NCI-H510A (cell line): ENCODE measurements at places on chromosomes 3 and 15.

- DNase-seq = no peak
Measured at GRCh38 chr3:183491923-183492848, 63.3 kb downstream of the KLHL6 start.

DNA sequence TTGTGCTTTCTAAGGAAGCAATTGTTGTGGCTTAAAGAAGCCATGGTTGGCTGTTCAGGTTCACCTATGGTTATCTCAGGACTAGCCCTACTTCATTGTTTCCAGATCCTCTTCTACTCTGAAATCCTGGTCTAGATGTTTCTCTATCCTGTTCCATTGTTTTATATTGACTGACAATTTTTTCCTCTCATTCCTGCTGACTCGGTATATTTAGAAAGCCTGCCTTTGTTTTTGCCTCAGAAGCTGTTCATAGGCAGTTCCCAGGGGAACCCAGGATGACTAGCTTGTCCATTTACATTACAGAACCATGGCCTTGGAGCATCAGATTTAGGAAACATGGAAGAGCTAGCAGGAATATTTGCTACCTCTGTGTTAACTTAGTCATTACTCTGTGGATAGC is 64.0 kb downstream of the SLC9C1 start:
- DNase-seq = no peak

DNA sequence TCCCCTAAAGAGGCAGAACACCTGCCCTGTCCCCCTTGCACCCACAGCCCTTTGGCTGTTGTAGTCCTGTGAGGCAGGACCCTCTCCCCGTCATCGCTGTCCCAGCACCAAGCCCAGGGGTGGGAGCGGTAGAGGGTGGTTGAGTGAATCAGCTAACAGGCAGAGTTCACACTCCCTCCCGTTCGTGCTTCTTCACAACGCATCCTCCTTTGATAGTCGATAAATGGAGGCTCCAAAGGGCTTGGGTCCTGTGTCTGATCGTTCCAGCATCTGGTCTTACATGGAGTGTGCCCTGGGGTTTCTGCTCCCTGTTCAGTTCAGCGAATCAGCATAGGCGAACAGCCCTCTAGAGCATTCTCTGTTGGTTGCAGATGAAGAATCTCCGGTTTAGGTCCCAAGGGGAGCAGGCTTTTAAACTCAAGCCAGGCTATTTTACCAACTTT is 820 bp upstream of the HMCES start:
- DNase-seq = no peak

DNA sequence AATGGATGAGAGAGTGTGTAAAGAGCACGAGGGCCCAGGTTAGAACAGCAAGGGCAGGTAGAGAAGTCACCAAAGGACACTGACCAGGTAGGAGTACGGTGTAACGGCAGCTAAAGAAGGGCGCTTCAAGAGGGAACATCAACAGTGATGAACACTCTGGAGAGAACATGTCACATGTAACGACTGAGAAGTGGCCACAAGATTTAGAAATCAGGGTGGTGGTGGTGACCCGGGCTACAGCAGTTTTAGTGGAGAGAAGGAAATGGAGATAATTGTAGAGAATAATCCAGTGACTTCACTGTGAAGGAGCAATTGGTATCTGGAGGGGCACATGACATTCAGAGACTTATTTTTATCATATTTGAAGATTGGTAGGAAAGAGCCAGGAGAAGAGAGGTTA is 1.2 kb upstream of the C15orf40 start:
- no peak for DNase-seq

DNA sequence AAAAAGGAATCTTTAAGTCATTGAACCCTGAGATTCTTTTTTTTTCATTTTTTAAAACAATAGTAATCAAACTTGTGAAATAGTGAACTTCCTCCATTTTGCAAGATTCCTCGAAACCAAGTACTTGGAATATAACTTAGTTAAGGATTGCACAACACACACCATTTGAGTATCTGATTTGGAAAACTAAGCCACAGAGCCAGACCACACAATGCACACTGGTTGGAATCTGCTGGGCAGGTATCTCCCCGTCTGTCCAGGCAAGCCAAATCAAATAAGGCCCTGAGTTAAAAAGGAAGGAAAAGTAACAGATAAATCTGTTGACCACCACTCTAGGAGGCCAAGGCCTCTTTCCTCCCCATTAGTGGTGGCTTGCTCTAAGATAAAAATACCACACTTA is 177.5 kb upstream of the ICE2 start:
- no peak for DNase-seq

DNA sequence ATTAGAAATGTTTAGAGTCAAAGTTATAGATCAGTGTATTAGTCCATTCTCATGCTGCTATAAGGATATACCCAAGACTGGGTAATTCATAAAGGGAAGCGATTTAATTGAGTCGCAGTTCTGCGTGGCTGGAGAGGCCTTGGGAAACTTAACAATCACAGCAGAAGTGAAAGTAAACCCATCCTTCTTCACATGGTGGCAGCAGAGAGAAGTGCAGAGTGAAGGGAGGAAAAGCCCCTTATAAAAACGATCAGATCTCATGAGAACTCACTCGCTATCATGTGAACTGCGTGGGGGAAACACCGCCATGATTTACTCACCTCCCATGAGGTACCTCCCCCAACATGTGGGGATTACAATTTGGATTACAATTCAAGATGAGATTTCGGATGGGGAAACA is 871.5 kb downstream of the DIPK2A start:
- no peak for DNase-seq

- DNase-seq = no peak
Measured at GRCh38 chr3:141578202-141578973, 91.6 kb downstream of the RASA2 start.

DNA sequence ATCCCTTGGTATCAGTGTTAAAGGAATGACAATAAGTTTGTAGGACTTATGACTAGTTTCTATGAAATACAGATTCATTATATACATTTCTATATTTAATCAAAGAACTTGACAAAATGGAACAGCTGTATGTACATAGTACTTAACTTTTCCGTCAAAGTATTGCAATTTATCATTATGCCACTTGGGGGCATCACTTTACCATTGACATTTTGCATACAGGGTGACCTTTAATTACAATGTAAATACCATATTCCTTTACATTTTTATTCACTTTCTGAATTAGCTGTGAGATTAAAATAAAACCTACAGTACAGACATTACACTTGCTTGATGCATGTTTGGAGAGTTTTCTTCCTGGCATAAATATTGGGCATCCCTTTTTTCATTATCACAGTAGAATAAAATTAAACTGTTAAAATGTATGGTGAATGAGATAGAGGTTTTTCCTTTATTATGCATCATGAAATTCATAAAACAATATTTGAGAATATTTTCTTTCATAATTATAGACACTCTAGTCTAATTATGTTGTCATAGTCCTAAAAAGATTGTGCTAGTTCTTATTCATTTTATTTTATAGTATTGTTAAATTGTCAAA is 6.9 kb downstream of the NEK11 start:
- DNase-seq = no peak

DNA sequence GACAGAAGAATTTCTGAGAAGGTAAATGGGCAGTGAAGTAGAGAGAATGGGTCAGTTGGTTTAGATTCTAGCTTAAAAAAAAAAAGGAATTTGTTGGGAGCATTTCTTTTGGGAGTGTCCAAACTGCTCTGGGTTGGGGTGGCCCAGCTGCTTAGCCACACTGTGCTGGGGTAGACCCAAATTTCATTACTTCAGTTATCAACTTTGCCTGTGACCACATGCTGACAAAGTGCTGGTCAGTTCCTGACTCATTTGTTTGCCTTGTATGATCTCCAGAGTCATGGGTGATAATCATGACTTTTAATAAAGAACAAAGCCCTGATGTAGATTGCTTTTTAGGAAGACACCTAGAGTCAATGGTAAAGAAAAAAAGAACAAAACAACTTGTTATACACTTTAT is 121.5 kb upstream of the FGF7 start:
- DNase-seq = no peak

- no peak for DNase-seq
Measured at GRCh38 chr3:38207254-38208003, 42.1 kb downstream of the OXSR1 start.

DNA sequence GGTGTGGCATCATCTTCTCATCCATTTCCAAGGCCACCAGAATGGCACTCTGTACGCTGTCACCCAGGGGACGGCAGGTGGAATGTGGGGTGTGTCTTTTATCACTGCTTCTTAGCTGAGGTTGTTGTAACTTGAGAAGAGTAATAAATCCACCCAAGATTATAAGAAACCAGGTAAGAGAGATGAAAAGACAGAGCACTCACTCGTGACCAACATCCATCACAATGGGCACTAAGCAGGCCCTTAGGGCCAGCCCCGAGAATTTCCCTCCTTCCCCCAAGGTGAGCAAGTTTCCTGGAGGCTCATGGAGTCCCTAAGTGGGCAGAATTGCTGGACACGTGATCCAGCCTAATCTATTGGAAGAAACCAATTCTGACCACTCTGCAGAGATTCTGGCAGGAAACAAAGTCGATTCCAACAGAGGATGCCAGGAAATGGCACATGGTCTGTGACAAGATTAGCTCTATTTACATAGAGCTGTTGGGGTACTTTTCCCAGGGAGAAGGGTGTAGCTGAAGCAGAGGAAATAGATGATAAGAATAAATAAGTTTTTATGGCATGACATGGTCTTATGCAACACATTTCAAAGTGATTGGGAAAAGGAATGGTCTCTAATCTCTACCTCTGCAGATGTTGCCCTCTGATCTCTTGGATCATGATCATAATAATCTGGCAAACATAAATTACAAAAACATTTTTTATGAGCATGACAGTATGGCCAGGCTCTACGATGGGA is 22.5 kb downstream of the SLC6A20 start:
- DNase-seq = no peak

DNA sequence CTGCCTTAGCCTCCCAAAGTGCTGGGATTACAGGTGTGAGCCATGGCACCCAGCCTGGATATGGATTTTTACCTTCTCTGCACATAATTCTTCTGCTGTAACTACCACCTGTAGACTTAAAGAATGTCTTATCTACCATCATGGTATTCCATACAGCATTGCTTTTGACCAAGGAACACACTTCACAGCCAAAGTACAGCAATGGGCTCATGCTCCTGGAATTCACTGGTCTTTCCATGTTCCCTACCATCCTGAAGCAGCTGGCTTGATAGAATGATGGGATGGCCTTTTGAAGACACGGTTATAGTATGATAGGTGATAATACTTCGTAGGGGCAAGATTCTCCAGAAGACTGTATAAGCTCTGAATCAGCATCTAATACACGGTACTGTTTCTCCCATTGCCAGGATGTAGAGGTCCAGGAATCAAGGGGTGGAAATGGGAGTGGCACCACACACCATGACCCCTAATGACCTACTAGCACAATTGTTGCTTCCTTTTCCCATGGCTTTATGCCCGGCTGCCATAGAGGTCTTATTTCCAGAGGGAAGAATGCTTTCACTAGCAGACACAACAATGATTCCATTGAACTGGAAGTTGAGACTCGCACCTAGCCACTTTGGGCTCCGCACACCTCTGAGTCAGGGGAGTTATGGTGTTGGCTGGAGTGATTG is 60.9 kb upstream of the CDV3 start:
- DNase-seq = no peak

DNA sequence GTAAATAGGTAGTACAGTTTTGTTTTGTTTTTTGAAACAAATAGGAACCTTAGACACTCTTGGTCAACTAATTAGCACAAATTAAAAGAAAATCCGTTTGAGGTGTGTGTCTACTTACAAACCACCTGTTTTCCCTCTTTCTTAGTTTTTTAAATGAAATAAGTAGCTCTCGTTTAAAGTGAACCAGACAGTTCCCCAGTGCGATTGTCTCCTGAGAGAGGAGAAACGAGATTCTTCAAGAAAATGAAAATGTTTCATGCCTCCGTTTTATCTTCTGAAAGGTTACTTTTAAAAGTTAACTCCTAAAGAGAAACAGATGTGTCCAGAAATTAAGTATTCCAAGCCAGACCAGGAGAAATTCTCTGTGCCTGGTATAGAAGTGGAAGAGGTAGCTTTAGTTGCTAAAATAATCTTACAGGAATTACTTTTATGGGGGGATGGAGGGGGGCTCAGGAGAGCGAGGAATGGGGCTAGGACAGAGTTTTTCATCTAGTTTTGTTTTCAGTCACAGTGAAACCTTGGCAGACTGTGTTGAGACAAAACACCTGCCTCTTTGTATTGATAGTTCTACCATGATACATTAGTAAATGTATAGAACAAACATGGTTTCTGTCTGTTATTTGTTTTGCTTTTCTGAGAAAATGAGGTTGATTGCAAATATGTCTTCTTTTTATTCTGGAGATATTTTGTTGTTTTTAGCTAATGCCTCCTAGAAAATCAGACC is 155.1 kb upstream of the CNTN4 start:
- DNase-seq = no peak

GRCh38 chr15:56964182-56964581 is 45.7 kb downstream of the TCF12 start:
- no peak for DNase-seq

DNA sequence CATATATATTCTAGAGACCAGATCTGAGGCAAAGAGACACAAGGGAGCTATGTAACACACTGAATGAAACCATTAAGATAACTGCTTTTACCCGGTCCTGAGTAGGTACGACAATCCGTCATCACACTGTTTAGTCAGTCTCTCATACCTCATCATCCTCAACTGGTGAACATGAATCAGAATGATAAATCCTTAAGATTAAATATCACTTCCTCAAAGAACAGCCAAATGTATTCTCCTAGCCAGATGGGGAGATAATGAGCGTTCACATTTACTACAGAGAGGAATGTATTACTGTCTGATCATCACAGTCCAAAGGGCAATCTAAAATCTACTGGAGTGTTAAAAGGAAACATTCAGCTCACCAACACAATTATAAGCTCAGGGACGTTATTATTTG is 319.4 kb upstream of the STAC start:
- DNase-seq = no peak

DNA sequence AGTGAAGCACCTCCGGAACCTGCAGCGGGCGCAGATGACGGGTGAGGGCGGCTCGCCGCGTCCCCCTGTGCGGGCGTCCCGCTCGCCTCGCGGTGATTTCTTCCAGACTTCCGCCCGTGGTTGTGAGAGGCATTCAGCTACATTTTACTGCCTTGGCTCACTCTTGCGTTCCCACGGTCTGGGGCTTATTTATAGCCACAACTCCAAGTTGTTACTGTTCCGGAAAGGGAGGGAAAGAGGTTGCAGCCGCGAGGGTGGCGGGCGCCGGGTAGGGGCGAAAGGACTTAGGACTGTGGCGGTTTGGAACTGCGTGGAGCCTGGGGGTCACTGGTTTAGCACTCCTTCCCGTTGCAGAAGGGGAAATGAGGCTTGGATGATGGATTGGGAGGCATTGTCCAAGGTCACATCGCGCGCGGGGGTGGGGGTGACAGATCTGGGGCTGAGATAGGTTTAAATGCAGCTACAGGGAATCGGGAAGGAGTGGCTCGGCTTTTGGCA is 1.1 kb downstream of the HES1 start:
- no peak for DNase-seq

GRCh38 chr3:9087831-9088413 is 124.7 kb upstream of the RAD18 start:
- no peak for DNase-seq

- DNase-seq = no peak
Measured at GRCh38 chr3:14210843-14211594, 32.4 kb downstream of the LSM3 start.
